Activated CD8-positive, alpha-beta T cell treated with anti-CD3 and anti-CD28 coated beads, Interleukin-2, amount 10 ng/mL, durations not matched to agents 7 days and 5 days (primary cell): ENCODE measurements at places on chromosomes 16 and 17. TPM values are rescaled to one million over a fixed set of nuclear protein-coding genes. Genes with fewer than 3 reads are reported as not detected.

DNA sequence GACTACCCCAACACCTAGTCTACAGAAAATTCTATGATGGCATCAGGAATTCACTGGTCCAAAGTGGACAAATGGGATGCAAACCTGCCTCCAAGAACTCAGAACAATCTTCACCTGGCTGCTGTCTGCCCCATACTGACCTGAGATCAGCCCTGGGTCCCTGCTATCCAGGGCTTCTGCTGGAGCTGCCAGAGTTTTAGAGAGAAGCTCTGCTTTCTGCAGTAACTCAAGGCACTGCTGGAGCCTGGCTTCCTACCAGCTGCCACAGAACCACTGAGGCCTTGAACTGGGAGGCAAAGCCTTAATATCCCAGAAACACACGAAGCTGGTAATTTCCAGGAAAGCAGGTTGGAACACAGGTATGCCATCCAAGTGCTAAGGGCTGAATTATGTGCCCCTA lies 7.5 kb downstream of the TMEM170A start:
- H3K27ac ChIP-seq = no peak overlapping the region
- H3K4me3 ChIP-seq = no peak overlapping the region
- peaks cover 23% of the 10 kb centered on the region for H3K4me1 ChIP-seq
- H3K36me3 ChIP-seq = peaks cover 21% of the 10 kb centered on the region
- H3K27me3 ChIP-seq = no peaks in the 10 kb centered on the region

GRCh38 chr16:57372372-57373116 lies at the start of gene CX3CL1:
TSS of gene CX3CL1 (plus strand) at chr16:57372490. CDS start at chr16:57372569, 79 bp downstream.
- no peaks in the 10 kb centered on the region for H3K36me3 ChIP-seq
- H3K4me1 ChIP-seq = peaks cover 5% of the 10 kb centered on the region
- H3K27ac ChIP-seq = no peak within 1 kb of the TSS
- peaks cover 8% of the 10 kb centered on the region for H3K27me3 ChIP-seq
- DNase-seq = no peak

GRCh38 chr16:55662644-55663031 lies 6.8 kb downstream of the SLC6A2 start:
- no peak overlapping the region for H3K27ac ChIP-seq
- no peaks in the 10 kb centered on the region for H3K36me3 ChIP-seq
- no peak overlapping the region for H3K4me3 ChIP-seq
- H3K27me3 ChIP-seq = peaks cover 2% of the 10 kb centered on the region
- DNase-seq = no peak

DNA sequence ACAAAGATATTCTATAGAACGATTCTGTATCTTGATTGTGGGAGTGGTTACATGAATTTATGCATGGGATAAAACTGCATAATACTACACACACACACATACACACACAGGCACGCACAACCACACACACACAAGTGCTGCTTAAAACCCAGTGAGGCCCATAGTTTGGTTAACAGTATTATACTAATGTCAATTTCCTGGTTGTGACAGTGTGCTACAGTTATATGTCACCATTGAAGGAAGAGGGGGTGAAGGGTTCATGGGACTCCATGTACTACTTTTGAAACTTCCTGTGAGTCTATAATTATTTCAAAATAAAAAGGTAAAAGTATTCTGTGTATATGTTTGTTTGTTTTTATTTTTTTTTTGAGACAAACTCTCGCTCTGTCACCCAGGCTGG lies 8.1 kb downstream of the ZC3H7A start:
- peaks cover 24% of the 10 kb centered on the region for H3K36me3 ChIP-seq
- no peak for DNase-seq
- peak overlapping the region; percentile 37 for H3K27ac ChIP-seq
- H3K4me3 ChIP-seq = no peak overlapping the region
- no peaks in the 10 kb centered on the region for H3K27me3 ChIP-seq

GRCh38 chr17:64418506-64419339 lies 28.1 kb upstream of the PECAM1 start:
- DNase-seq = no peak
- no peaks in the 10 kb centered on the region for H3K36me3 ChIP-seq
- H3K4me1 ChIP-seq = peaks cover 5% of the 10 kb centered on the region
- H3K4me3 ChIP-seq = no peak overlapping the region
- H3K27ac ChIP-seq = no peak overlapping the region

DNA sequence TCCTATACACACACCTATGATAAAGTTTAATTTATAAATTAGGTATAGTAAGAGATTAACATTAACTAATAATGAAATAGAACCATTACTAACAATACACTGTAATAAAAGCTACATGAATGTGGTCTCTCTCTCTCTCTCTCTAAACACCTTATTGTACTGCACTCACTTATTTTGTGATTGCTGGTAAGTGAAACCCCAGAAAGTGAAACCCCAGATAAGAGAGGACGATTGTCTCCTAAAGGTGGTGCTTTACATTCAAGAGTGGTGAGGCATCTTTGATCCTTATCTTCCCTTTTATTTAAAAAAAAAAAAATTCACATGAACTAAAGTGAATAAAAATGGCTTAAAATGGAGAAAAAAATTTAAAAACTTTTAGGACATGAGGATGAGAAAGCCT lies 80.1 kb upstream of the TRAP1 start:
- H3K27me3 ChIP-seq = no peaks in the 10 kb centered on the region
- no peak for DNase-seq
- H3K4me3 ChIP-seq = peak overlapping the region; percentile 42

COX11 gene
- total RNA-seq = 44.9 TPM

DNA sequence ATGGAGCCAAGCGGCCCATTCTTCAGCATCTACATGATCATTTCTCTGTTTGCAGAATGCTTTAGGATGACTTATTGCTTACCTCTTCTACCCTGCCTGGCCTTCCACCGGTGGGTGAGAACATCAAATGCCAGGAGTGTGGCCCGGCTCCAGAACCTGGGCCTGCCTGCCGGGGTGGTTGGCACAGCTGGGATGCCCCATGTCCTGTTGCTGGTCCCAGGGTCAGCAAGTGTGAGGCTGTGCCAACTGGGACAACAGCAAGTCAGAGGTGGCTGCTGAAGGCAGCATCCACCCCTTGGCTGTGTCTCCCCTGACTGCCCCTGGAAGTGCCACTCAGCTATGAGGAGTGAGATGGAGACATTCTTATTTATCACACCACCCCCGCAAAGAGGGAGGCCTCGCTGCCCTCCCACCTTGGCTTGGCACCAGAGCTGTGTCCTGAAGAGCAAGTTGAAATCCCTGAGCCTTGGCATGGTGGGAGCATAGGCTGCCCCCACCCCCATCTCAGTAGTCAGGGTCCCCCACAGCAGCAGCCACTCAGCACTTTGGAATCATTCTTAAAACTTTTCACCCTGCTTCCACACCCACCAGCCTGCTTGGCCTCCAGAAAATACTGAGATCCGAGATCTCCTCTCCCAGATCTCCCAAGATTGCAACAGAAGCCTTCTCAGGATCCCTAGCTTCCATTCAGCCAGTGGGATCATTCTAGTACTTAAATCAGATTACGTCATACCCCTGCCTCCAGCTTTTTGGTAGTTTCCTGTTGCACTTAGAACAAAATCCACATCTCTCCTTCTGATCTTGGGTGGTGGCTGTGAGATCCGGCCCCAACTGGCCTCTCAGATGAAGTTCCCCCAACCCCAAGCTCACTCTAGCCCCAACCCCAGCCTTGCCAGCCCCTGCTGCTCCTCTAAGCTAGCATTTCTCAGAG lies 127.5 kb downstream of the SOCS1 start:
- H3K4me3 ChIP-seq = peak overlapping the region; percentile 28
- H3K27ac ChIP-seq = peak overlapping the region; percentile 93
- H3K27me3 ChIP-seq = no peaks in the 10 kb centered on the region
- peak; percentile 63 for DNase-seq
- peaks cover 72% of the 10 kb centered on the region for H3K36me3 ChIP-seq

DNA sequence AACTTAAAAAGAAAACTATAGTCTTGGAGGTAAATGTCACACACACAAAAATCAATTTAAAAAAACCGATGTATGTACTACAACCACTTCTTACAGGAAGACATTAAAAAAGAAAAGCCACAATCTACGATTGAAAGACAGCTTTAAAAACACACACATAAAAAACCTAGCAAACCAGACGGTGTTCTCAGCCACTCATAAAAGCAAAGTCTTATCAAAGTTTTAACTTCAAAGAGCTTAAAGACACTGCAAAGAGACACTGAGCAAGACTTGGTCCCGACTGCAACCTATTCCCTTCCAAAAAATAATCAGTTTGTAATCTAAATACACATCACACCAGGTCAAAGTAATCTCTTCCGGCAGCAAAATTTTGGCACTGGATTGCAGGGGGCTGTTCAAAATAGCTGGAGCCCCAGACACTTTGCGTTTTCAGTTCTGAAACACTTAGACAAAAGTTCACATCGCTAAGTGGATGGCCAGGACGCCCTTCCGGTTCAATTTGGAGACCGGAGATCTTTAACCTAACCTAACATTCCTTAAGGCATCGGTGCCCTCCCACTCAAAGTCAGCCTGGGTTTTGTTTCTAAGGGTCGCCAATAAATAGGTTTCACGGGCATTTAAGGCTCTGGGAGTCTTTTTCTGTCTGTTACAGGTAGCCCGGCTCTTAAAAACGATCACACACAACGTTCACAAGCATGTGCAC lies 2.6 kb downstream of the ZCCHC14 start:
- H3K27ac ChIP-seq = no peak overlapping the region
- peaks cover 30% of the 10 kb centered on the region for H3K4me1 ChIP-seq
- H3K27me3 ChIP-seq = peaks cover 47% of the 10 kb centered on the region
- peak overlapping the region; percentile 56 for H3K4me3 ChIP-seq
- no peaks in the 10 kb centered on the region for H3K36me3 ChIP-seq
- DNase-seq = peak; percentile 27

- no peaks in the 10 kb centered on the region for H3K36me3 ChIP-seq
- H3K27ac ChIP-seq = no peak overlapping the region
- DNase-seq = peak; percentile 66
- H3K27me3 ChIP-seq = peaks cover 2% of the 10 kb centered on the region
Measured at GRCh38 chr17:74960570-74961342, 11.8 kb downstream of the HID1 start.

DNA sequence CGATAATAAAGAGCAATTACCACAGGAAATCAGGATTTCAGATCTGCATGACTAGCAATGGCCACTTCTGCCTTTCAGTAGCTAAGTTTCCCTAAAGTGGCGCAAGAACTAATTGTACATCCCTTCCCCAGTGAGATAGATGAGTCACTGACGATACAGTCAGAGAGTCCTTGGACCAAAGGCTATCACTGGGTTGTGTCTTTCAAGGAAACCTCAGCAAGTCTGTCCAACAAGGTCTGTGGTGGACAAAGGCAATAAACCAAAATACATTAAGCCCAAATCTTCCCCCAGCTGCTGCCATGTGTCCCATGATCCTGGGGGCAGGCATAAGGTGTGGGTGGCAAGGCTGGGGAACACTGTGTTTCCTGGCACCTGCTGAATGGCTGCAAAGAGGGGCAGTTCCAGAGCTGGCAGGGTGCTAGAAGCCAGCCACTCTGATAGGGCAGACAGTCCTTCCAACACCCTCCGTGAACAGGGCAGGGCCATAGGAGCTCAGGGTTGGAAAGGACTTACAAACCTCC lies 20.5 kb upstream of the MTMR4 start:
- H3K4me1 ChIP-seq = no peaks in the 10 kb centered on the region
- H3K27me3 ChIP-seq = peaks cover 48% of the 10 kb centered on the region
- H3K27ac ChIP-seq = no peak overlapping the region
- H3K36me3 ChIP-seq = no peaks in the 10 kb centered on the region
